Immature natural killer cell (primary cell): ENCODE measurements at places on chromosomes 4 and X.

DNA sequence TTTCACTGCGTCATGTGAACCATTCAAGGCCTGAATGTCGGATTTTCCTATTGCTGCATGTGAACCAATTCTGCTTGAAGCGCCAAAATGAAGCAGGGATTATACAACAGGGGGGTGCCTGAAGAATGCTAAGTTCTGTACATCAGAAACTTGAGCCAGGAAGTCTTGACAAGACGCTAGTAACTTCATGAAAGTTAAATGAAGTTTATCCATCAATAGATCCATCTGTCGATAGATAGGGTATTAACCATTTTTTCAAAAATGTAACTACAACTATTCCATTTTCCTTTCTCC, 590 bp upstream of the NAF1 start:
- H3K4me1 ChIP-seq, result peaks cover 41% of the 10 kb centered on the region
- no peak for DNase-seq
- peaks cover 4% of the 10 kb centered on the region for H3K36me3 ChIP-seq
- H3K27me3 ChIP-seq, result peaks cover 8% of the 10 kb centered on the region

GRCh38 chrX:115650916-115651315, 89.9 kb downstream of the PLS3 start:
- H3K27me3 ChIP-seq, result peaks cover 3% of the 10 kb centered on the region
- H3K27ac ChIP-seq, result no peak overlapping the region
- no peaks in the 10 kb centered on the region for H3K4me1 ChIP-seq

- no peaks in the 10 kb centered on the region for H3K36me3 ChIP-seq
- H3K27me3 ChIP-seq, result peaks cover 8% of the 10 kb centered on the region
- DNase-seq, result no peak
- no peak overlapping the region for H3K27ac ChIP-seq
Observed at GRCh38 chrX:42715701-42716262, 62.2 kb downstream of the PPP1R2C start.

GRCh38 chr4:68342134-68342533, 7.8 kb downstream of the YTHDC1 start:
- no peak for DNase-seq
- H3K4me3 ChIP-seq, result peak overlapping the region; percentile 47
- H3K36me3 ChIP-seq, result peaks cover 2% of the 10 kb centered on the region

- no peak for DNase-seq
- peaks cover 6% of the 10 kb centered on the region for H3K27me3 ChIP-seq
- no peaks in the 10 kb centered on the region for H3K4me1 ChIP-seq
- H3K36me3 ChIP-seq, result no peaks in the 10 kb centered on the region
Observed at GRCh38 chrX:30283456-30284200, 25.6 kb downstream of the NR0B1 start.
